ENCODE measurements at places on chromosomes 6 and 20.

DNA sequence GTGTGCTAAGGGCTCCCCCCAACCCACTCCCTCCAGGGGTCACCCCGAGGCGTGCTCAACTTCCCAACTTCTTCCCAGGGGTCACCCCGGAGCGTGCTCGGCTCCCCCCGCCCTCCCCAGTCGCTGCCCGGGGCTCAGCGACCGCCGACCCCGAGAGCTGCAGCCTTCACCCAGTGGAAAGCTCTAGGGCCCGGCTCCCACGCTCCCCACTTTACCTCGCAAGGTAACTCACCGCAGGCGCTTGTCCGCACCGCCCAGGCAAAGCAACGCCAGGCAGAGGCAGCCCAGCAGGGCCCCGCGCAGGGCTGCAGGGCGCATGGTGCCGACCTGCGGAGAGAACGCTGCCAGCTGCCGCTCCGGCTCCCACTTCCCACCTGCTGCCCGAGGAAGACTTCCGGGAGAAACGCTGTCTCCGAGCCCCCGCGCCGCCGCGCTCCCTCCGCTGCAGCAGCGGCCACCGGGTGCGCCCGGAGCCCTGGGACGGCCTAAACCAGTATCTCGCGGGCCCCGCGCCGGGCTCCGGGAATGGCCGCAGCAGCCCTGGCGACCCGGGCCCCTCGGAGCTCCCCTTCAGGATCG is 396 bp downstream of the RNASET2 start:
- no peak for DNase-seq

DNA sequence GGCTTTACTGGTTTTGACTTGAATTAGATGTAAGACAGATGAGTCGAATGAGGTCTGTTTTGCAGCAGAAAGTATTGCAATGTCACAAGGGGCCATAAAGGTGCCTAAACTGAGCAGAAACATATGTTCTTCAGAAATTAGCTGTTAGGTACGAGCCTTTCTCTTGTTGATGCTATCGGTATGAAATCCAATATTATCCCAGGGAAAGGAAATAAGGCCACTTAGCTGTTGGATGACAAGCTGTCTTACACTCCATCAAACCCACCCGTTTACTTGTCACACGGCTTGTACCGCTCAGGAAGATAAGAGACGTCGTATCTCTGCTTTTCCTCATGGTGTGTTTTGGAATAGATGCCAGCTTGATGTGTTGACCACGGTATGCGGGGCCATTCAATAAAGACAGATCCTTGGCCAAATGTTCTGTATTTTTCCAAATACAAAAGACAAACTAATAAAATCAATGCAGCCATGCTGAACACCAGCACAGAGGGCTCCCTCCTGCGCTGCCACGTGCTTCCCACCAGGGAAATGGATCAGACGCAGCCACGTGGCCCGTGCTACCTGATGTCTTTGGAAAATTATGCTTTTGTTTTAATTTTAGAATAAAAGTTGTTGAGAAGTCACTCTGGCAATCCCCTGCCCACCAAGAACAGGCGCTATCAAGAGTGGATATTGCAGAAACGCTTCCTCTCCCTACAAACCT is 255.9 kb upstream of the SULF2 start:
- no peak for DNase-seq

- DNase-seq = no peak
Observed at GRCh38 chr20:37943501-37944455, 40.9 kb downstream of the VSTM2L start.

DNA sequence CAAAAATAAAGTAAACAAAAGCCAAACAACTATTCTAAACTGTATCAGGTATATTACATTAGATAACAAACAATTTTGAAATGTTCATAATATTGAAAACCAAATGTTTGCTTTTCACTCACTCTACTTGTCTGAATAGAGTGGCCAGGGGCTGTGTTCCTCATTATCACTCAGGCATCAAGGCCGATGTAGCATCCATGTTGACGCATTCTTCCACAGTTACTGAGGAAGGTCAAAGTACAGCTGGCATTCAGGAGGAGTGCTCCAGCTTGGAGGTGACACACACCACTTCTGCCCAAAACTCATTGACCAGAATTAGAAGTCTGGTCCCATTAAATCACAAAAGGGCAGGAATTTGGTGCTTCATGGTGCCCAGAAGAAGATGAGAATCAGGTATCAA is 137.6 kb upstream of the MANEA start:
- no peak for DNase-seq

GRCh38 chr6:111950661-111951496 is 77.6 kb upstream of the FYN start:
- DNase-seq = peak; percentile 18

GRCh38 chr6:151389618-151390275 is 1.6 kb downstream of the ZBTB2 start:
- peak; percentile 46 for DNase-seq

GRCh38 chr6:21294144-21294543 is 299.4 kb upstream of the SOX4 start:
- DNase-seq = no peak

- DNase-seq = no peak
Observed at GRCh38 chr20:8545212-8545611, 413.1 kb downstream of the PLCB1 start.

DNA sequence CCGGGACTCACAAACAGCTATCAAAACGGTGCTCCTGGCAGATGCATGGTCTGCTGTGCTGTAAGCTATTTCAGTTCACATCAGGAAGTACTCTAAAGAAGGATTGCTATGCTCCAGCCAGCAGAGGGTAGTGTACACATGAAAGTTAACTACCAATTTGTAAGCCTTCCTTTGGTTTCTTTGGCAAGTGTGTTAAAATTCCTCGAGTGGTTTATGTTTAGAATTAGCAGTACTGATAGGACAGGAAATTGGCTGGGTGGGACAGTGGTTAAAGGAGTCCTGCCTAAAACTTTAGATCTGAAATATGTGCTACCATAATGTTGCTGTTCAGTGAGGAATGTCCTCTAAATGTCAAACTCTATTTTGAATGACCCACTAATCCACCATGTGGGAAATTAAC is 47.4 kb downstream of the TRMT11 start:
- peak; percentile 19 for DNase-seq

Data from NCI-H524 treated with DMSO at 0.1 percent for 48 hours (cell line).